ENCODE measurements at places on chromosomes 5 and 9.

DNA sequence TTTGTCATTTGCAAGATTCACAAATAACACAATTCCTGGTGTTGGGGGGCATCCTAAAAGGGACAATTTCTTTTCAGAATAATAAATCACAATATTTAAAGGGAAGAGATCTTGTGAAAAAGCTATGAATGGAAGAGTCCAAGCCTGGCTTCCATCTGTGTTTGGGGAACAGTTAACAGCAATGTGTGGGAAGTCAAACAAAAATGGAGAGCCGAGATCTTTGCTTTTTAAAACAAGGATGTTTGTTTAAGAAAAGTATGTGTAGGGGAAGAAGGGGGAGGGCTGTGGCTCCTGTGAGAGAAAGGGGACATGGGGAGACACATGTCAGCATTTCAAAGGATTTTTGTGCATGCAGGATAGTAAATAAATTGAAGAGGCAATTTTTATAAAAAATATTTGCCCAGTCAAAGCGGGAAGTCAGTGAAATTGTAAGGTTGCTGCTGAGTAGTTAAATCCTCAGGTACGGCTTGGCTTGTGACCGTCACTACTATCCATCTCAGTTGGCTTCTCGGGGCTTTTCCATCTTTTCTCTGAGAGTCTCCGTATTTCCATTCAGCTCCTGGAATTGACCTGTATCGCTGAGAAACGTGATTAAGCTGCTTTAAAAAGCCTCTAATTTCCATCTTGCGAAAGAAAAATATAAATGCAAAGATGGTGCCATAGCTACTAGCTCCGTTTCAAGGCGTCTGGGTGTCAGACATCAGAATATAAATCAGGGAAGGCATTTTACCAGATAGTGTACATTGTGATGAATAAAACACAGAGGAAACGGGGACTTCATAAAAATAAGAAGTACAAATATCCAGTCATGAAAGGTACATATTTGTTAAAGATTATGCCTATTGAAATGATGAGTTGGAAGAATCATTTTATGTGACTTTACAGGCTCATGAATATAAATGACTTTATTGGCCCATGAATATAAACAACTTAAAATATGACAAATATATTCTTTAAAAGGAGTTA is 52.9 kb upstream of the VCAN start:
- DNase-seq, result no peak

DNA sequence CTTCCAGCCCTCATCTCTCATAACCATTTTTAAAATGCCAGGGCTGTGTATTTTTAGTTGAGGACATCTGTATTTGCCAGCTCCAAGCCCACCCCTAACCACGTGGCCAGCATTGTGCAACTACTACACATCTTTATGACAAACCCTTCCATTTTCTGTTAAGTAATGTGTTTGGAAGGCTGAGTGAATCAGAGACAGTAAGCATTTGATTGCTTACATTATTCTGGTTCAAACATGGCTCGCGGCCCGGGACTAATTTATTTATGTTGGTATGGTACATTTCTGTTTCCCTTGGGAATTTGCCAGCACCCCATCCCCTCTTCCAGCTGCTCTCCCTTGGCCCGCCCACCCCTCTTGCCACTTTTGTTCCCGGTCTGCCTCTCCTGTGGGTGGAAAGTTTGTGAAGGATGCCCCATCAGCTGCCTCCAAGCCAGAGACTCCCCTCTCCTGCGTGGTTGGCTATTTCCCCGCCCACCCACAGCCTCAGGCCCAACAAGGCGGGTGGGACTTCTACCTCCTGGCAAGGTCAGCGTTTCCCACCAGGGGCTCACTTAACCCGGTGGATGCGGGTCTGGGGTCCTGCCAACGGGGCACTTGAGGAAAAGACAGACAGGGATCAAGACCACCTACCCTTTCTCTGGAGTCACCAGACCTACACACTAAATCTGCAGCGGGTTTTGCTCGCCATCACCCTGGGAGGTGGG is 162.2 kb downstream of the HSD17B3 start:
- DNase-seq, result peak; percentile 84

DNA sequence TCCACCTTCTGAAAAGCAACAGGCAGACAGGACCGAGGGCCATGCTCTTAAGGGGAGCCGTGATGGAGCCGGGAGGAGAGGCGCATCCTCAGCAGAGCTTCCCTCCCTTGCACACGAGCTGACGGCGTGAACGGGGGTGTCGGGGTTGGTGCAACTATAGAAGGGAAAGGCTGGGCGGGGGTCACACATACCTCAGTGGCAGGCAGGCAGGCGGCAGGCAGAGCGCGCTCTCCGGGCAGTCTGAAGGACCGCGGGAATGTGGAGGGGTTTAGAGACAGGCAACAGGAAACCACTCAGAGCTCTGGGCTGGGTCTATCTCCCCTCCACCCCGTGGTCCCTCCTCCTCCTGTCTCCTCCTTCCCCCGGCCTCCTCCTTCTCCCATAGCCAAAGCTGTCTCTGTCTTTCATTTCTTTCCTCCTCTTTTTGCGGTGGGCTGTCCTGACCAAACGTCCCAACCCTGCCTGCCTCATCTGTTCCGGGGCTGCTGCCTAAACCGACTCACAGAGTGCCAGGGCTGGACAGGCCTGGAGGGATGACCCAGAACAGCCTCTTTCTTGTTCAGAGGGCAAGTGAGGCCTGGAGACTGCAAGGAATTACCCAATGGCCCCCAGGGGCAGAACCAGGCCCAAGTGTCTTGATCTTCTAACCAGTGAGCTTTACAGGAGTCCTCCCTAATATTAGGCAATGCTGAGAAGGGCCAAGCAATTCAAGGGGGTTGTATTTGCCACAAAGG is at the start of gene SPARC:
SPARC (minus strand) TSS at position 242 of the 734 bp plus-strand sequence. CDS start 10,727 bp downstream, outside the sequence.
- no peak for DNase-seq

GRCh38 chr5:151739395-151739794 is 19.0 kb downstream of the ATOX1 start:
- DNase-seq, result no peak

DNA sequence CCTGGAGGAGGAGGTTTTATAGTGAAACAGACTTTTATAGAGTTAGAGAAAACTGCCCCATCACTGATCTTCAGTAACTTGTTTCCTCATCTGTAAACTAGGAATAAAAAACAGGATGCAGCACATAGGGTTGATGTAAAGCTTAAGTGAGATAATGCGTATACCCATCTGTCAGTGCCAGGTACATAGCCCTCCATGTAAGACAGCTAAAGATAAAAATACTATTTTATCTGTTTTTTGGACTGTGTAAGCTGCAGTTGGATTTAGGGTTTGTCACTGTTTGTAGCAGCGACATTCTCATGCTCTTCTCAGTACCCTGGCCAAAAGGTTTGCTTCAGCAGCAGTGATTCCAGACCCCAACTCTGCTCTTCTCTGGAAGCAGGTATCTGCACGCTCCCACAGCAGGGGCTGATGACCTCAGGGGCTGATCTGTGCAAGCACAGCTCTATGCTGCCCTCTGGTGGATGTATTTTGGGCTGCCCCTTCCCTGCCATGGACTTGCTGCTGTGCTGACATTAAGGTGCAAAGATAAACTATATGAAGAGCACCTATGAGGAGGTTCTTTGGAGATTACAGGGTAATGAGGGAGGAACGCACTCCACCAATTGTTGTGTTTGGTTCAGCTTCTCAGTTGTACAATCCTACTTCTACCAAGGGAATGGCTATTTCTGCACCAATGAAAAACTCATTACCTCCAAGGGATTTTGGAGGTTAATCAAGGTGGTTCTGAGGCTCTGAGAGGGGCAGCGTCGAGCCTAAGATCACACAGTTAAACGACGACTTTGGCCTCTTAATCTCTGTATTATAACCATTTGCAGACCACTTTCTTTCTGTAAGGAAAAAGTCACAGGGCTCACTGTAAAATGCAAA is 13.1 kb downstream of the HMHB1 start:
- peak; percentile 67 for DNase-seq

- DNase-seq, result no peak
These were observed 118.0 kb upstream of the RAI14 start for GRCh38 chr5:34538026-34538672.

DNA sequence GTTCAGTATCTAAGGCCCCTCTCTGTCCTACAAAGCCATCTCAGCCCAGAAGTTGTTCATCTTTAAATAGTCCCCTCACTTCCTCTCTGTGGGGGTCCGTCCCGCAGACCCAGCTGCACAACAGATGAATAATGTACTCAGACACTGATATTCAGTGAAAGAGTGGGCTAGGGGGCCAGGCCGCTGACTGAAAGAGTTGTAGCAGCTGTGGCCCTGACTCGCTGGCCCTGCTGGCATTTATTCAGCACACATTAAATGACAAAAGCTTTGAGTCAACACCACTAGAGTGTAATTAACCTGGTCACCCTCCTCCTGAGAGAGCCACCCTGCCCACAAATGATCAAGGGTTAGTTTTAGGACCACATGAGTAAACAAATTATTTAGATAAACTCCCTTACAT is 76.3 kb downstream of the MED10 start:
- DNase-seq, result no peak

DNA sequence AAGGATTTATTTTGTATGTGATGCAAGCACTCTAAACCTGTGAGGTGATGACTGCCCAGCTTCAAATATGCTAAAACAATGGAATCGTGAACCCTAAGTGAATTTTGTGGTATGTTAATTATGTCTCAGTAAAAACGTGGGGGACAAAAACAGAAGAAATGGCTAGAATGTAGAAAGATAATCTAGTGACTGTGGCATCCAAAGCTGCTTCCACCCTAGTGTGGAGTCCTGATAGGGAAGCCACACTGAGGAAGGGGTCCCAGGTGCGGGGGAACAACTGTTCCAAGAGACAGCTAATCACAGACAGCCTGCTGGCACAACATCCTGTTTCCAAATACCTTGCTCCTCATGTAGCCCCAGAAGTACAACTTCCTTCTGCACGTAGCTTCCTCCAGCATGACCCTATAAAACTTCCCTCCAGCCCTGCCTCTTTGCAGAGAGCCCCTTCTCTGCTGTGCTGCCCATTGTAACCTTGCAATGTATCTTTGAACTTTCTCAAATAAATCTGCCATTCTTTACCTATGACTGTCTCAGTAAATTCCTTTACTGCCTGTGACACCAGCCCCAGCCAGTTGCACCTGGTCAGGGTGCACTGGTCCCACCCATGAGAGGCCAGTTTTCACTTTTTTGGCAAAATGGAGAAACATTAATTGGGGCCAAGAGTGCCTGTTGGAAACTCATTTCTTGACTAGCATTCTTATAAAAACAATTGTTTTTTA is 4.9 kb downstream of the GMCL2 start:
- DNase-seq, result no peak

DNA sequence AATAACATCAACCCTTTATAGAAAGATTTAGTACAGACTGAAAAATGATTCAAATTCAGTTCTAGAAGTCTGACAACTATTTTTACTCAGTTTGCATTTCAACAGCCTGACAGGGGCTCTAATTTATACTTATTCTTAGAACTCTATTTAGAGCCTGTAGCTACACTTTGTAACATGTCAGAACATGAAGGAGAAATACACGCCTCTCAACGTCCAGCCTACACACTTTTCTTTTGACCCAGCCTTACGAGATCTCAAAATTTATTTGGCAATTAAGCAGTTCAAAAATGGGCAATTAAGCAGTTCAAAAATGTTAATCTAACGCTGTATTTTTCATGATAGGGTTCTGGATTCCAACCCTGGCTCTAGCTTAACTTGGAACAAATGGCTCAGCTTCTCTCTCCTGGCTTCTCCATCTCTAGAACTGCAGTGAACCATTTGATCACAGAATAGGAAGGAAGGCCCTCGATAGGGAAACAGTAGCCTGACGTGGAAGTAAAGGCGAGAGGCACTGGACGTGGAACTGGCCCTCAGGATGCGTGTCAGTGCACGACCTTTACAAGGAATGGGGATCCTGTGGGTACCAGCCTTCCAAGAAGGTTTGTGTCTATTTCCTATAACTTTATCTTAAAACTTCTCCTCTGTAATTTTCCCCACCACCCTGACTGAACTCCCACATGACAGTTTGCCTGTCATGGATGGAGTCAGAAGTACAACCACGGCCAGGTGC is 66.4 kb downstream of the PRRT1B start:
- DNase-seq, result no peak

DNA sequence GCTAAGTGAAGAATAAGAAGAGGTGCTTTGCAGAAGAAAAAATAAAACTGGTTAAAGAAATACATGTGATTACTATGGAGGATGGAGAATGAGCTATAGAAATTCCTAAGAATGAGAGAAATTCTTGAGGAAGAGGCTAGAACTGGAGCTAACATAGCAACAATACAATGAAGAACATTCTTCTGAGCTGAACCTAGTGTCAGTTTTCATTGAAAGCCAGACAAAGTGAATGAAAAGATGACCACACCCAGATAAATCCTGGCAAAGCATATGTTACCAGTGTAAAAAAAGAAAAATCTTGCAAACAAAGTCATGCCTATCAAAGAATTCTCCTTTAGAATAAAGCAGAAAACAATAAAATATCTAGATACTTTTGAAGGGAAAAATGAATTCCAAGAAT is 39.6 kb downstream of the SGCD start:
- no peak for DNase-seq

DNA sequence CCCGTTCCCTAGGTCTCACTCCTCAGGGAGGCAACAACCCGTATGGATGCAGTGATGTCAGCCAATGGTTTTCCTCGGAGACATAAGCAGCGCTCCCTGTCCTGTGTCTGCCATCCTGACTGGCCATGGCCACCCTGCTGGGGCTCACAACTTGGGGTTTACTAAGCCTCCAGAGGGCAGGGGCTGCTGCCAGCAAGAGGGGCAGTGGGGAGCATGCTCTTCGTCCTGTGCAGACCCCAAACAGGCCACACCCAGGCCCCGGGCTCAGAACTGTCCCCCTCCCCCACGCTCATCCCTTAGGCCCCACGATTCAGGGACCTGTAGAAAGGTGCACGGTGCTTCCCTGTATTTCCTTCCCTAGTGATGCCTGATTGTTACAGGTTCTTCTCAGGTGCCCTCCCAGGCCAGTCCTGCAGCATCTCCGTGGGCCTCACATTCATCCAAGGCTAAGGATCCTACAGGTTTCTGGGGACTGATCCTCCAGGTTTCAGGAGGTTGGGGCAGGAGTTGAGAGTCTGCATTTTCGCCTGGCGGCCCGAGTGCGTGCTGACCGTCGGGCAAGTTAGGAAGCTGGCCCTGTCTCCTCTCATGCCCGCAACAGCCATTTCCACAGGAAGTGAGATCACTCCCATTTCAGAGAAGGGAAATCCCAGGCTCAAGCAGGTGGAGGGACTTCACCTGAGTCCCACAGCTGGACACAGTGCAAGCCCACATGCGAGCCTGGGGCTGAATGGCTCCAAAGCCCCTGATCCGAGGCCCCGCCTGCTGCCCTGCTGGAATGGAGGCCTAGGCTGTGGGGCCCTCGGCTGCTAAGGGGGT is 217.6 kb downstream of the ROR2 start:
- DNase-seq, result no peak

GRCh38 chr9:95385521-95385920 is 68.0 kb upstream of the FANCC start:
- DNase-seq, result no peak

GRCh38 chr9:121281614-121282276 is 13.8 kb downstream of the GSN start:
- DNase-seq, result no peak

DNA sequence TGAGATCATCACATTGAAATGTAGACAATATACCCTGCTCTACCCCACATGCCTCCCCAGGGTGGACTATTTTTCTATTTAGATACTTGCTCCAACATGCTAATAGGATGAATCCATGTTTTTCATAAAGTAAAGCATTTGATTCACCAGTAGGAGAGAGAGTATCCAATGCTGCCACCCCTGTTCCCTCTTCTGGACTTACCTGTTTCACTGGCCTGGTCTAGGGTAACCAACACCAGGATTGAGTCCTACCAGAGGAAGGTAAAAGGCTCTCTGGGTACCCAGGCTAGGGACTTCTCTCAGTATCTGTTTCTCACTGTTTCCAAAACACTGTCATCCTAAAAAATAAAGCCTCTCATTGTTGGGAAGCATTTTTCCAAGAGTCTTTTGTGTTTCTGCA is 30.2 kb upstream of the GABRP start:
- no peak for DNase-seq

- no peak for DNase-seq
These were observed 108.2 kb downstream of the AUH start for GRCh38 chr9:91253488-91253887.

Data from NCI-H1092 treated with DMSO at 0.1 percent for 48 hours (cell line).